GOT3 (cell line): ENCODE measurements at places on chromosomes 1 and 21.

DNA sequence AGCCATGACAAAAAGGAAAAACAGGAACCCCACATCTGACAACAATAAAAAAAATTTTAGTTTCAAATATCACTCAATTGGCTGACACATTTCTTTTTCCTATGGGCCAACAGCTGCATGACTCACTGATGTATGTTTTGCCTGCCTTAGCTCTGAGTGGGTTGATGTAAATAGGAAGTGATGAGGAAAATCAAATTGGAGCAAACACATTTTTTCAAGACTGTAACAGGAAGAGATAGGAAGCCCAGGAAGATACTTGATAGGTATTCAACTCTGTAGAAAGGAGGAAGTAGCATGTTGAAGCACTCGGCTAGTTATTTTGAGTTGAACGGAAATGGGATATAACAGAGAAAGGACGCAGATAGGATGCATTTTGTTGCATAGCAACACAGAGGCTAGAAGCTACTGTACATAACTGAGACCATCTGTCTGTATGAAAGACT lies 168.0 kb upstream of the NR5A2 start:
- no peak for DNase-seq

DNA sequence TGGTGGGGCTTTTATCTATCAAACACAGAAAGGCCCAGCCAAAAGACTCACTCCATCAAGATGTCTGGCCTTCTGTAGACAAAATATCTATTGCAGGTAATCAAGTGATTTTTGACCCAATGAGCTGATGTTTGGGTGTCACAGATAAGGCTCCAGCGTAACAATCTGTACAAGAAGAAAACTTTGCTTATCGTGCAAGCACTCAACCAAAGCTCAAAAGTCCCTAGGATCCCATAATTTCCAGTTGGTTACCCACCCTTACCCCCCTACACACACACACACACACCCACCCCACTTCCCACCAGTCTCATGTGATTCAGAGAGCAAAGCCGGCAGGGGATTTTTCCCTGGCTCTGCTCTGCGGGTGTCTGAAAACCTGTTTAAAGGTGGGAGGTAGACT lies 5.8 kb downstream of the ITPKB start:
- DNase-seq: no peak

DNA sequence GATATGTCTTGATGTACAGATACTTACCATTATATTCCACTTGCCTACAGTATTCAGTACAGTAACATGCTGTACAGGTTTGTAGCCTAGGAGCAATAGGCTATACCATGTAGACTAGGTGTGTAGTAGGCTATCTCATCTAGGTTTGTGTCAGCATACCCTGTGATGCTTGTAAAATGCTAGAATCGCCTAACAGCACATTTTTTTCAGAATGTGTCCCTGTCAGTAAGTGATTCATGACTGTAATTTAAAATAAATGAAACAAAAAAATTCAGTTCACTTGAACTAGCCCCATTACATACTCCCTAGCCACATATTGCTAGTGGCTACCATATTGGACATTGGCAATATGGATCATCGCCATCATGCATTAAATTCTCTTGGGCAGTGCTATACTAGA lies 51.3 kb downstream of the CLIC4 start:
- no peak for DNase-seq

DNA sequence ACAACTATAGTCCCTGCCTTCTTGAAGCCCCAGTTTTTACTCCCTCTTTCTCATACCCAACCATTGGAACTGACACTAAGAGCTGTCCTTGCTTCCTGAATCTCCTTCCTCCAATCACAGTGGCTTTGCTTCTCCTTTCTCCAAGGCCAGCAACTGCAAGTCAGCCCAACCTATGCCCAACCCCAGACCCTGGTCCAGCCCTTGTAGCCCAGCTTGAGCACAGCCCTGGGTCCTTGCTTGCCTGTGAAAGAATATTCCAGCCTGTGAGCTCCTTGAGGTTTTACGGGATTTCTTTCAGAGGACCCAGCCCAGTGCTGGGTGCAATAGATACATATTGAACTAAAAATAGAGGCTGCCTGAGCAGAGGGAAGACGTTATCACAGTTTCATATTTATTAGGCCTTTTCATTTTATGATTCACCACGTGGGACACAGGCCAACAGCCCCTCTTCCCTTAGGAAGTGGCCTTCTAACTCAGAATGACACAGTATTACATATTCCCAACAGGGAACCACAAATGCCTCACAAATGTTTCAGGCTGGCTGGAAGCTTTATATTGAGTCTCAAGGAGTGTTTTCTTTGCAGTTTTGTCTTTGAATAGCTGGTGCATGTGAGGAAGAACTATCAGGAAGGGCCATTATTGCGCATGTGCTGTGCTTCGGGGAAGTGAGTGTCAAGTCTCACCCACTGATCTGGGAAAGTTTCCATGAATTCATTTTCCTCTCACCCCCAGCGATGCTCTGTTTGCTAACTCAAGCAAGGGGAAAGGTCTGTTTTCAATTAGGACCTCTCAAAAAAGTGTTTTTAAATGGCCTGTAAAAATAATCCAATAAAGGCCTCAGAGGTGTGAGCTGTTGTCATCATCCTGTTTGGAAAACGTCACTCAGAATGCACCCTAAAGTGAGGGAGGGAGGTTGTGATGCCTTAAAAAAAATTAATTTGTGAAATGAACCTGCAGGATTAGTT lies 92.3 kb upstream of the NFIA start:
- no peak for DNase-seq

DNA sequence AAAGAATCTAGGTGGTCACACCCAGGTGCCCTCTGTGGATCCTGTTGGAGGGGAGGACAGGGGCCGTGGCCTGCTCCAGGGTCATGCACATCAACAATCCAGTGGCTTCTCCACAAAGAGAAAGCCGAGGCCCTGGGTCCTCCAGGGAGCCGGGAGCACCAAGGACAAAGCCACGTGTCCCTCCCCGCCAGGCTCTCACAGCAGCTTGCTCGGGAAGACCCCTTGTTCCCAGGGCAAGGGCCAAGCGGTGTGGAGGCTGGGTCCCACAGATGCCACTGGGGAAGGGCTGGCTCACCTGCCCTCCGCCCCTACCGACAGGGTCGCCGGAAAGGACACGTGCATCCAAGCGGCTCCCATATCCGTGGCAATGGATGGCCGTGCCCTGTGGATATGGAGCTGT lies 192.9 kb upstream of the VAMP3 start:
- no peak for DNase-seq

DNA sequence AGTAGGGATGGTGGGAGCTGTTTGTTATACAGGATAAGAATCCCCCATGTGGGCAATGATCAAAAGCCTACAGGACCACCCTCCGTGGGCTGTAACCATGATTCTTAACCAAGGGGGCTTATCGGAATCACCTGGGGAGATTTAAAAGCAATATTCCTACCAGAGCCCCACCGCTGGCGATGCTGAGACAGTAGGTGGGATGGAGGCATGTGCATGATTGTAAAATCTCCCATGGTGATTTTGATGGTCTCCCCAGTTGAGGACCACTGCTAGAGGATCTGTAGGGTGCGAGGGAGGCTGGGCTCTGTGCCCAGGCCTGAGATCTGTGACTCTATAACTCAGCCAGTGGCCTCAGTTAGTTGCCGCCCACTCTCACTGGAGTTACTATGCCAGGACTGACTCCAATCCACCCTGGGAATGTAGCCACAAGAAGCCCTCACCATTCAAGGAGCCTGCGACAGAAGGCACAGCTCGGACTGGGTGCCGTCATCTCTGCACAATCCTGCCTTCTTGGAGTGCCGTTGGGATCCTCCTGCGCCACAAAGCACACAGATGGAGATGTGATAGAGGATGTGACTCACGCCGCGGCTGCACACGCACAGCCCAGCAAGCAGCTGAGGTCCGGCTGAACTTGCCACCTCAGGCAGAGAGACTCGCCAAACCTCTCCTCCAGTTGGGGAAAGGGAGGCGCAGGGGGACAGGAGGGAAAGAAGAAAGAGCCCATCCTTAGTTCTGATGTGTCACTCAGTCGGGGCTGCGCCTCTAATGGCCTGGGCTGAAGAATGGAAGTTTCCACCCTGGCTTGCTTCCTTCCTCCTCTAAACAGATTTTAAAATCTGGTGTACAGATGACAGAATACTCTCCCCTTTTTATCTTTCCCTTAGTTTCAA lies 26.5 kb downstream of the AKNAD1 start:
- DNase-seq: peak; percentile 31

- no peak for DNase-seq
Measured at GRCh38 chr1:1308756-1309250, 406 bp downstream of the PUSL1 start.

GRCh38 chr1:16628361-16629111 lies 15.2 kb upstream of the NBPF1 start:
- no peak for DNase-seq

GRCh38 chr1:30005972-30006619 lies 717.3 kb downstream of the MATN1 start:
- no peak for DNase-seq

DNA sequence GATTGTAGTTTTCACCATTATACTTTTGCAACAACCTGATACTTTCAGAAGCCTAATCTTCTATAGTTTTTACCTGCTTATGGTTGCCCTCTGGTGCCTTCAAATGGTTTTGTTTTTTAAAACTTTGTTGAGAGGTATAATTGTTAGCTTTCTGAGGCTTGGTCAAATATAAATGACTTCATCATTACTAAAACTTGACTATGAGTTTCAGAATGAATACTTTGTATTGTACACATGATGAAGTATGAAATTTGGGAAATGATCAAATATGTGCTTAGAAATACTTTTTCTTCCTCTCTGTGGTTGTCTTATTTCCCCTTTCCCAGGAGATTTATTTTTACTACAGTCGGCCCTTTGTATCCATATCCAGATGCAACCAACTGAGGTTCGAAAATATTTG lies 151.8 kb upstream of the B3GALT2 start:
- DNase-seq: no peak

DNA sequence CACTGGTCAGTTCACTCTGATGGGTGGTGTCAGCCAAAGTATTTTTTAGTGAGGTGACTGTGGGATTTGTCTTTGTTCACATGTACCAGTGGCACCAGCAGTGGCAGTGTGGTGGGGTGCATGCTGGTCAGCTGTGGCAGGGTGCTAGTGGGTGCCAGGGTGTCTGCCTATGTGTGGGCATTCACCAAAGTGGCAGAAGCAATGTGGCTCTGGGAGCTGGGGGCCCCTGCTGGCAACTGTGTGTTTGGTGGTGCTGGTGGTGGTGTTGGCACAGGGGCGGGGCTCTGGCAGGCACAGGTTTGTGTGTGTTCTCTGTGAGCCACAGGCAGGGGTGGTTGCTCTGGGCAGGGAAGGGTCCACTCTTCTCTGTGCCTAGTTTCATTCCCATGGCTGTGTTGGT lies 161.5 kb downstream of the CENPF start:
- DNase-seq: no peak

DNA sequence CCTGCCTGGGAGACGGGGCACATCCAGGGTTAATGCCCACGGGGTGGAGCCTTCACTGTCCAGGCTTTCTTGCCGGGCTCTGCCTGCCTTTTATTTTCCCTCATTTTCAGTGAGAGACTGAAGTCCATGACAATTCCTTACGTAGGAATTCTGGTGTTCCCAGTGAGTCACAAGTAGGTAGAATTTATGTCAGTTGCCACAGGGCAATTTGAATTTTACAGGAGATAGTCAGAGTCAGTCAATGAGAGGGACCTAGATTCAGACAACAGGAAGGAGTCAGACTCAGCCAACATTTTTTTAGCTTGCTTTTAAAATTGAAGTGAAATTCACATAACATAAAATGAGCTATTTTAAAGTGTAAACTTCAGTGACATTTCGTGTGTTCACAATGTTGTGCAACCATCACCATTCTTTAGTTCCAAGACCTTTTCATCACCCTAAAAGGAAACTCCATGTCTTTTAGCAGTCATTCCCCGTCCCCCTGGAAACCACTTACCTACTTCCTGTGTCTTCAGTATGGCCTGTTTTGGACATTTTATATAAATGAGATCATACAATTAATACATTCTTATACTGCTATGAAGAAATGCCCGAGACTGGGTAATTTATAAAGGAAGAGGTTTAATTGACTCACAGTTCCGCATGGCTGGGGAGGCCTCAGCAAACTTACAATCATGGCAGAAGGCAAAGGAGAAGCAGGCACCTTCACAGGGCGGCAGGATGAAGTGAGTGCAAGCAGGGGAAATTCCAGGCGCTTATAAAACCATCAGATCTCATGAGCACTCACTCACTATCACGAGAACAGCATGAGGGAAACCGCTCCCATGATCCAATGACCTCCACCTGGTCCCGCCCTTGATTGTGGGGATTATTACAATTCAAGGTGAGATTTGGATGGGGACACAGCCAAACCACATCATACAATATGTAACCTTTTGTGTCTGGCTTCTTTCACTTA lies 14.6 kb downstream of the AJAP1 start:
- DNase-seq: no peak

DNA sequence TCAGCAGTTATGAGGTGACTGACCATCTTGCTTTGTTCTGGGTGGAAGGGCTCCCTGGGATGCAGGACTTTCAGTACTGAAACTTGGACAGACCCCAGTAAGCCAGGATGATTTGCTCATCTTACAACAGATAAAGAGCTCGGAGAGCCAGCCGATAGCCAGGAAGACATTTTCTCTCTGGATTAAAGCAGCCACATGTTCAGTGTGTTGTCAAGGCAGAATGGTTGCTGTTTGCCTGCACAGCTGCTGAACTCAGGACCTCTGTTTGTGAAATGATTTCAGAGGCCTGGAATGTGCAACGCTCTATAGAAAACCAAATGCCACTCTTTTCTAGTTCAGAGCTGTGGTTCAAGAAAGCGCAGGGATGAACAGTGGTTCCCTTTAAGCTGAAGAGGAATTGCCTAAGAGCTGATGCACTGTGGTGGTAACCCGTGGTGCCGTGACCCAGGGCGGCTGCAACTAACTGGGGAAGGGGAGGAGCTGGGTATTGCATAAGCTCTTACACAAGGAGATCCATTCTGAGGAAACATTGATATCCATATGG lies 40.7 kb downstream of the CASQ2 start:
- DNase-seq: no peak
